Inflammatory macrophage treated with lipopolysaccharide for 1 hour (primary cell): ENCODE measurements at places on chromosomes 5 and 9.

DNA sequence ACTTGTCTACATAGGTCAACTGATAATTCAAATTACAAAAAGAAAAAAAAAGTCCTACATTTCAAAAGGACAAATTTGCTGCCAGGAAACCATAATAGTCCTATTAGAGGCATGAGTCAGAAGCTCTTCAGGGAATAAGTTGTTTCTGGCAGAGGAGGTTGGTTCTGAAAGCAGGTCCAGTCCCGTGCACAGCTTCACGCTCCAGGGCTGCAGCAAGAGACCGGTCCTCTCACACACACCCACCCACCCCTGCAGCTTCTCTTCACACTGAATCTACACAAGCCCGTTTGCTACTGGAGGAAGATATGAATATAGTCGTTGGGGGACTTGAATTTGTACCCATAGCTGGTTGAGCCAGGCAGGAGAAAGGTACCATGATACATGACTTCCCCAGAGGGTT is 36.9 kb upstream of the SLC1A3 start:
- DNase-seq: no peak

DNA sequence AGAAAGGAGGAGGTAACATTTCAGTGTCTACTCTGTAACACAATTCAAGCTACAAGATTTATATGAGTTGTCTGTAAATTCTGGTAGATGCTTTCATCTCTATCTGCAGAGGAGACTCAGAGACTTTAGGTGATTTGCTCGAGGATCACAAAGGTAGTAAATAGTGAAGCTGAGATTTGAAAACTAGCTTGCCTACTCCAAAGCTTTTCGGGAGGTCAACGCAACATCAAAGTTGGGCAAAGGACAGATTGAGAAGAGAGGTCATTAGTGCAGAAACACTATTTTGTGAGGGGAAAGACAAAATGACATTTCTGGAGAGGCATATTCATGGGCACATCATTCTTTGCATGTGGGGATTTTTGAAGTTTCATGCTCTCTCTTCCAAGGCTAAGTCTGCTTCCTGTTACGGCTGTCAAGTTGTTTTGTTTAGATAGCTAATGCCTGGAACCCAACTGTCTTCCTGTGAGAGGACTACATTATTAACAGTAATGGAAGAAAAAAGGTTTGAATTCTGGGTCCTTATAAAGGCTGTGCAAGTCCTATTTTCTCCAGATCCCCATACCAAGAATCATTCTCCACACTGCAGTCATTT is 413.5 kb upstream of the ZNF462 start:
- DNase-seq: no peak

GRCh38 chr9:127058011-127058644 is 64.3 kb downstream of the ANGPTL2 start:
- no peak for DNase-seq

GRCh38 chr9:125435776-125436612 is 174.4 kb downstream of the GAPVD1 start:
- DNase-seq: no peak
